ENCODE measurements at places on chromosomes 12 and 14. TPM values are rescaled to one million over a fixed set of nuclear protein-coding genes. Genes with fewer than 3 reads are reported as not detected.

Gene FBXO33
- total RNA-seq: 23.0 TPM

Gene HSPB8
- total RNA-seq: 35.1 TPM

Gene KRT83
- not detected for total RNA-seq

Gene TMEM30B
- total RNA-seq: 0.56 TPM

Gene BHLHE41
- 2.1 TPM for total RNA-seq

Gene OR6C2
- total RNA-seq: not detected

Gene BLTP3B
- 45.7 TPM for total RNA-seq

Gene HCAR2
- total RNA-seq: not detected

Gene INHBE
- total RNA-seq: 0.85 TPM

Gene SERPINA5
- under 0.01 TPM for total RNA-seq

Gene RAB2B
- total RNA-seq: 29.0 TPM

Gene ZDHHC22
- not detected for total RNA-seq

Gene DTX1
- under 0.01 TPM for total RNA-seq

Gene IQSEC3
- 0.28 TPM for total RNA-seq

Gene C12orf54
- total RNA-seq: not detected

Gene OVCH1
- total RNA-seq: under 0.01 TPM

Gene TSPAN19
- not detected for total RNA-seq

Gene EXOC3L4
- under 0.01 TPM for total RNA-seq

Gene CINP
- total RNA-seq: 57.3 TPM

Gene IL22
- total RNA-seq: not detected

Gene RNASE3
- total RNA-seq: not detected

Gene RTN1
- total RNA-seq: under 0.01 TPM

Gene OLR1
- 1.2 TPM for total RNA-seq

Gene AMIGO2
- 30.3 TPM for total RNA-seq

Gene IFI27
- total RNA-seq: 55.8 TPM

Gene RPS6KA5
- total RNA-seq: 1.2 TPM

Gene VRTN
- not detected for total RNA-seq

Gene RTL1
- total RNA-seq: not detected

Gene EML1
- 27.2 TPM for total RNA-seq

Gene FERMT2
- total RNA-seq: 143 TPM

Gene VRK1
- 67.7 TPM for total RNA-seq

Gene ABCD2
- total RNA-seq: under 0.01 TPM

Gene HOXC13
- under 0.01 TPM for total RNA-seq

Gene PLEKHD1
- total RNA-seq: not detected

Gene LRP1-AS
- total RNA-seq: not detected

Gene SLC25A3
- total RNA-seq: 497 TPM

Gene TAS2R9
- not detected for total RNA-seq

Gene TDRD9
- 2.5 TPM for total RNA-seq

Gene HOXC10
- not detected for total RNA-seq

Gene NPAS3
- total RNA-seq: under 0.01 TPM

Gene PTPN6
- not detected for total RNA-seq

Gene FOXN4
- total RNA-seq: not detected

Gene RPL10L
- not detected for total RNA-seq

Gene TTC6
- not detected for total RNA-seq

Gene KCNC2
- not detected for total RNA-seq

Gene PTPRR
- total RNA-seq: 2.8 TPM
